NCI-H460 (cell line): ENCODE measurements at places on chromosomes 13 and 19.
A peak's percentile ranks its signal among the peaks of the same experiment; 100 is the strongest.

- DNase-seq = no peak
These were observed 473 bp downstream of the TMIGD2 start for GRCh38 chr19:4301590-4302242.

DNA sequence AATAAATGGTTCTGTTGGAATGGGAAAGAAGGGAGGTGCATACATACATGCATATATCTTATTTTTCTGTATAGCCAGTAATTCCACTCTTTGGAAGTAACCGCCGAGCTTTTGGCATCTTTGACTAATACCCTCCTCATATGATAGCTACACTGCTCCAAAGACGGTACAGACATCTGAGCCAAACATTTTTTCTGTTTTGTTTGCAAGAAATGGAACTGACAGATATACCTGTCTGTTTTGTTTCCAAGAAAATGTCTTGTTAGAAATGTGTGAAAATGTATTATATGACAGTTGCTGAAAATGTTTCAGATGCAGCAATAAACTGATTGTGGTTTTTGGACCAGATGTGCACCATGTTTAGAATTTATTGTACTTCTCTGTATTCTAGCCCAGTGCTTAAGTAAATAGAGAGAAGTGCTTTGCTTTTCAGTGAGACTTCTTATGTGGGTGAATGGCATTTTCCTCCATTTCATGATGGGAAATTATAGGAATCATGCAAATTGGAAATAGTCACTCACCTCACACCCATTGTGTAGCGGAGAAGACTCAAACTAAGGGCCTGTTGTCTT, 396.9 kb downstream of the KCNRG start:
- no peak for DNase-seq

GRCh38 chr13:20702530-20702914, 977 bp upstream of the IL17D start:
- DNase-seq = no peak

- no peak for DNase-seq
These were observed 159.0 kb downstream of the RFC3 start for GRCh38 chr13:33976965-33977364.

DNA sequence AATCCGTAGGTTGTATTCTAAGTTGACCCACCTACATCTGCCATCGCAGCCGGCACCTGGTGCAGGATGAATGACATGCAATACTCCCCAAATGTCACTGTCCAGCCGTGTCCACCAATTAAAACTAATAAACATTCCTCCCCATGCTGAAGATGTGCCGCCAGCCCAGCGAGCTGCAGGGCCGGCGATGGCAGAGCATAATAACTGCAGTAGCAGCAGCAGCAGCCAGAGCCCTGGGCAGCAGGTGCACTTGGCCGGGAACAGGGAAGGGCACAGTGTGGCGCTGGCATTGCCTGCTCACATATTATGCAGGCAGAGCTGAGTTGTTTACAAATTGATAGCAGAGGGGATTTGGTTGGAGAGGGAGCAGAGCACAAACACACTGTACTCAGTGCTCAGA, 754.9 kb downstream of the OLFM4 start:
- no peak for DNase-seq

- DNase-seq = no peak
These were observed 21.0 kb downstream of the SMIM24 start for GRCh38 chr19:3459089-3459881.

GRCh38 chr19:1169411-1169791, 4.7 kb downstream of the SBNO2 start:
- no peak for DNase-seq

DNA sequence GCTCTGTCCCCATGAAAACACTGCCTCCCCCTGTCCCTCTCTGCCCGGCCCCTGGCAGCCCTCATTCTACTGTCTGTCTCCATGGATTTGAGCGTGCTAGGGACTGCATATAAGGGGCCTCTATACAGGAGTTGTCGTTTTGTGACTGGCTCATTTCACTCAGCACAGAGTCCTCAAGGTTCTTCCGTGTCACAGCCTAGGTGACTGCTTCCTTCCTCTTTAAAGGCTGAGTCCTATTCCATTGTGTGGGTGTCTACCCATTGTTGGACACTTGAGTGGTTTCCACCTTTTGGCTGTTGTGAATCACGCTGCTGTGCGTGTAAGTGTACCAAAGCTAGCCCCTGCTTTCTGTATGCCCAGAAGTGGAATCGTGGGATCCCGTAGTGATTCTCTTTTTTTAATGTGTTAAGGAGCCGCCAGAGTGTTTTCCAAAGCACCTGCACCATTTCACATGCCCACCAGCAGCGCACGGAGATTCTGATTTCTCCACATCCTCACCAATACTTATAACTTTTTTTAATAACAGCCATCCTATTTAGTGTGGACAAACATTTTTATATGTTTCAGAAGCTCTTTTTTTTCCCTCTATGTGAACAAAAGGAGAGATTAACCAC, 116.7 kb downstream of the COL4A2 start:
- DNase-seq = no peak

DNA sequence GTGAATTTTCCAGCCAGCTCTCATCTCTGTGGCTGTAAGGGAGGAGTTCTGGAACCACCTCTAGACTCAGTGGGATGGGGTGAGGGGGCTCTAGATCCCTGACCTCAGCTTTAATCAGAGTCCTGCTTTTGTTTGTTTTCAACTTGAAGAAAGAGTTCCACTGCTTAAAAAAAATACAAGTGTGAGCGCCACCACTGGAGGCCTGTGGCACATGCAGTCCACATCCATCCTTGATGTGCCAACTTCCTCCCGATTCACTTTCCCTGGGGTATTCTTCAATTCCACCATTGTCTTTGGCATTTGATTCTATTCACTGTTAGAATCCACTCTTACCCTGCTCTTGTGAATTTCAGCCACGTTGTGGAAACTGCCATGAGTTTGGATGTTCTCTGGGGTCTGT, 62.4 kb upstream of the GJB6 start:
- DNase-seq = no peak

DNA sequence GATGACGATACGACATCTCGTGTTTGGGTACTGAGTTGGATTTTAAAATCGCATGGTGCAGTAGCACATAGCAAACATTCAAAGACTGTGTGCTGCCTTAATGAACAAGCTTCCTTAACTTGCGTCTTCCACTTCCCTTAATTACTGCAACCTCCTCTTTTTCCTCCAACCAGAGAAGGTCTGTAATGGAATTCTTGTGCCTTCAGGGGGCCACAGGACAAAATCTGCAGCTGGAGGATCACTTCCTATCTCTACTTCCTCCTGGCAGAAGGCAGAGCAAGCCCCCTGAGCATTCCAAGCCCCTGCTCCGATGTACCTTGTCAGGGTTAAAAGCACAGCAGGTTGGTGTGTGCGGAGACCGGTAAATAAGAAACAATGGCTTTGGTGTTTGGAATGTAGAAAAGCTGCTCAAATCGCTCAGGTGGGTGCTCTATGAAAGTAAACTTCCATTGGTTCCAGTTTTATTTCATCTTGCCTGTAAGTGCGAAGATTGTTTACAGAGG, 151.3 kb upstream of the UQCRFS1 start:
- no peak for DNase-seq

DNA sequence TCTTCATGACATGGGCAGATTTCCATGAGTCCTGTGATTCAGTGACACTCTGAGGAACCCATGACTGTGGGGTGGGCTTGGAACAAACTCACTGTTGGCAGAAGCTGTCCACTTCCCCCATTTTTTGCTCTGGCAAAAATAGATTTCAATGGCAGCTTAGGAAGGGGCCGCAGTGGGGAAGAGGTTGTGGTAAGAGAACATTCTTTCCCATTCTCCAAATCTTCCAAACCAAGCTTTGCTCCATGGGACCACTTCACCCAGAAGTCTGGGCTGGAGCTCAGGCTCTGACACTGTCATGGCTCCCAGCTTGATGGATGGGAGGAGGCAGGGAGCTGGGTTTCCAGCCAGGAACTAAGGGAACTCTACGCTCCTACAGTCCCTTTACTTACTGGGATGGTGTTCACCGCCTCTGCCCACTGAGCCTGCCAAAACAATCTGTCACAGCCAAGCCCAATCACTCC, 24.9 kb upstream of the MEDAG start:
- DNase-seq = no peak

DNA sequence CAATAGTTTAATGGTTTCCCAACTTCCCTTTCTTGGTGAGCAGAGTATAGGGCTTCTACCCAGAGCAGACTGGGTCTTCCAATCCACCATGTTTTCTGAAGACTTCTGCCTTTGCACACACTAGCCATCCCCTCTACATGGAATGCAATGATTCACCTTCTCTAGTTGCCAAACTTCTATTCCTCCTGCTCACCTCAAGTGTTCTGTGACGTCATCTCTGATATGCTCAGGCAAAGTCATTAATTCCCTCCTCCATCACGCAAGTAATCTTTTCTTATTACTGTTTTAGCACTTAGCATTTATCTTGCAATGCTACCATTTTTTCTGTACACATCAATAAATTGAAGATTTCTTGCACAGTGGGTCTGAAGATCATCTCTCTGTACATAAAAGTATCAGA, 174.2 kb downstream of the RBM26 start:
- no peak for DNase-seq

- DNase-seq = peak; percentile 4
These were observed 7.5 kb downstream of the ZNF331 start for GRCh38 chr19:53545271-53546065.

- no peak for DNase-seq
These were observed 80.5 kb downstream of the GADD45B start for GRCh38 chr19:2556221-2557092.

DNA sequence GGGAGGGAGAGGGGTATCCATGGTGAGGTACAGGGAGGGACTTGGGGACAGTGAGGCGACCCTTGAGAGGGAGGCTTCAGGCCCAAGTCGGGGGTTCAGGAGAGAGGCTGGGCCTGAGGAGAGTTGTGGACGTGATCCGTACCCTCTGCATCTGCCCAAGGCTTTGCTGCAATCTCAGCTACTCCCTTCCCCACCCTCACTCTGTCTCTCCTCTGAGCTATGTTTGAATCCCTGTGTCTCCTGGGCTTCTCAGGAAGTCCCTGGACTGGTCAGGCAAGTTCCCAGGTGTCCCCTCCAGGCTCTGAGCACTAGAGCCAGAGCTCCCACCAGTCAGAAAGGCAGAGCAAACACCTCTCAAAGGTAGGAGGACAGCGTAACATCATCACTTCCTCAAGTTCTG, 1.8 kb downstream of the LIN37 start:
- no peak for DNase-seq

DNA sequence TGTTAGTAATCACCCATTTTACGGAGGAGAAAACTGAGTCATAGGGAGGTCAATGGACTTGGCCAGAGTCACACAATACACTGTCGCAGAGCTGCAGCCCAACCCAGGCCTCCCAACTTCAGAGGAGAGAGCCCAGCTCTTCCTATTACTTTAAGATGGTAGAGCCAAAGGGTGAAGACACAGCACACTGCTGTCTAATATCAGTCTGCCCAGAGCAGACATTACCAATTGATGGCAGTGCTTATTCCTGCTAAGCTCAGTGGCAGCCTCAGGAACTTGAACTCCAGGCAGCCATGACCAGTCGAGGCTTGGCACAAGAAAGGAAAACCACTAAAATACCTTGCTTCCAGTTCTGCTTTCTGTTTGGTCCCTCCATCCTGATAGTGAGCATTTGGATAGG, 18.4 kb downstream of the TMEM150B start:
- DNase-seq = no peak

- no peak for DNase-seq
These were observed 457.4 kb downstream of the DIAPH3 start for GRCh38 chr13:59706101-59706976.

- no peak for DNase-seq
These were observed 962 bp upstream of the JAK3 start for GRCh38 chr19:17848595-17849292.

DNA sequence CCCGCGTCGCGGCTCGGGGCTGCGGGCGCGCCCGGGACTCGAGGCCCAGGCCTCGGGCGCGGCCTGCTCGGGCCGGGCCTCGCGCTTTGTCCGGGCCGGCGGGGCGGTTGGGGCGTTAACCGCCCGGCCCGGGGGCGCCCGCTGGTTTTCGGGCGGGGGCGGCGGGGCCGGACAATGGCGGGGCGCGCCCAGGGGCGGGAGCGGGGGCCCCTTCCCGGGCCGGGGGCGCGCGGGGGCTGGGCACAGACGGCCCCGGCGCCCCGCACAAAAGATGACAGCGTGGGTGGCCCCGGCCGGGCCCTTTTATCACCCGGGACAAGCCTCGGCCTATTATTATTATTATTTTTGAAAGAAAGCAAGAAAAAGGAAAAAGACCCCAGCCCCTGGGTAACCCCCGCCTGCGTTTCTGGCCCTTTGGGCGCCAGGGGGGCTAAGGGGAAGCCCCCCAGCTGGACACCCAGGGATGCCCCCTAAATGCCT, 419 bp downstream of the KDM4B start:
- no peak for DNase-seq

DNA sequence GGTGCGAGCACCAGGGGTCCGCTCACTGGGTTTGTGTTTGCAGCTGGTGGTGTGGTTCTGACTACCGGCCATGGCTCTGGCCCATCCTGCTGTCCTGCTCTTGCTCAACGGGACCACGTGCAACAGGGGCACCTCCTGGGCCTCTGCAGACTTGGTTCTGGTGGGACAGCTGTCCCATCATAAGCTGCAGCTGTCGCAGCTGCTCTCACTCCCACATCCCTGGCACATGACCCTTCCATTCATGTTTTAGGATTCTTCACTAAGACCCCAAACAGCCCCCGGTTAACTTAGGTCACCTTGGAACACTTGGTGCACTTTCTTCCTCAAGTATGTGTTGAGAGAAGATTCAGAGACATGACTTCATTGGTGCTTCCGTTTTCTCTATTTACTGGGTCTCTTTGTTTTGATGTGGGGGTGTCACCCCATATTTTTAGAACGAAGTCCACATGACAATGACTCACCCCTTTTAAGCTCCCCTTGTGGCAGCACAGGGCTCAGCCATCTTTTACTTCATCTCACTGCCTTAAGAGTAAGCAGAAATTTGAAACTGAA, 68.4 kb upstream of the ARHGEF7 start:
- DNase-seq = no peak

DNA sequence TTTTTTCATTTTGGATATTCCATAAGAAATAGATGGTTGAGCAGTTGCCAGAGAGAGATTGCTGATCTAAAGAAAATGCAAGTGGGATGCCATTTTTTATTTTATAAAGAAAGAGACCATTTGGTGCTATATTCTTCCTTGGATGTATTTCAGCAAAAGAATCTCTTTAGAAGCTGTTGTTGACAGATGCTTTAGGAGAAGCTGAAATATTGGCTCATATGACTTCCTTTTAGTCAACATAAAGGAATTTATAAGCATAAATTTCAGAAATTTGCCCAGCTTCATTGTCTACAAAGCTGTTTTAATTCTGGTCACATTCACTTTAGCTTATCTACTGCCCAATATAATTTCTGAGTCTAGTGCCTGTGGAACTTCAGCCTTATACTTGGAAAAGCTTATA, 36.9 kb downstream of the POLR1D start:
- no peak for DNase-seq

DNA sequence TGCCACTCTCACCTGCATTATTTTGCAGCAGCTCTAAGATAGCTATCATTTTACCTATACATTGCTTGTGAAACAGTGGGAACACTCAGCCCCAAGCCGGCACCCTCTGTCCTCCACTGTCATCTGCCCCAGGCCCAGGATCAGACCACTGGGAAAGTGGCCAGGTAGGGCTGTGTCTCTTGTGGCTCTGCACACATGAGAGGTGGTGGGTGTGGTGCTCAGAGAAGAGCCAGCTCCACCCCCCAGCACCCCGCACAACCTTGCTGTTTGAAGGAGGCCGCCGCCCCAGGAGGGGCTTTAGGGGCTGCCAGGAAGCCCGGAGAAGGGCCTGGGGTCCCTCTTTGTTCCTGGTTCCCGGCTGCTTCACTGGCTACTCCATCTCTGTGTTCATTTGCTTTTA, 26.6 kb downstream of the PPP1R37 start:
- no peak for DNase-seq

- no peak for DNase-seq
These were observed 367.6 kb downstream of the DNAJC15 start for GRCh38 chr13:43391036-43391435.
